ENCODE measurements at places on chromosomes 5 and 9.

- DNase-seq: no peak
These were observed 1505.2 kb upstream of the CDH9 start for GRCh38 chr5:28543473-28544098.

GRCh38 chr5:146888351-146888978 lies 9.9 kb upstream of the PPP2R2B start:
- DNase-seq: no peak

DNA sequence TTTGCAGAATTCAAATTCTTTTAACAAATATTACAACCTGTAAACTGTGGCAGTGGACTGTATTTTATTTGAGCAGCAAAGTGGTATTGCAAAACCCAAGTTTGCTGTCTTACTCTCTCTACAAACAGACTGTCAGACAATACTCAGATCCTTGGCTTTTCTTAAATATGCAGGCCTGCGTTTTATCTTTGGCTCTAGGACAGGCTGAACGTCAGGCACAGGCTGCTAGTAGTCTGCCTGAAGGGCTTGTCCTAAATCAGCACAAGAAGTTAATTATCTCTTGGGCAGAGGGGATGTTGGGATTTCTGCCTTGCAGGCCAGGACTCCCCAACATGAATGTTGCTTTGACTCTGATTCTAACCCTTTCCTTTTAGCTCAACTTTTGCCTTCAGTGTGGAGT lies 147.5 kb downstream of the SLIT3 start:
- no peak for DNase-seq

- no peak for DNase-seq
These were observed 74.3 kb upstream of the GGTA1 start for GRCh38 chr9:121573717-121574485.

DNA sequence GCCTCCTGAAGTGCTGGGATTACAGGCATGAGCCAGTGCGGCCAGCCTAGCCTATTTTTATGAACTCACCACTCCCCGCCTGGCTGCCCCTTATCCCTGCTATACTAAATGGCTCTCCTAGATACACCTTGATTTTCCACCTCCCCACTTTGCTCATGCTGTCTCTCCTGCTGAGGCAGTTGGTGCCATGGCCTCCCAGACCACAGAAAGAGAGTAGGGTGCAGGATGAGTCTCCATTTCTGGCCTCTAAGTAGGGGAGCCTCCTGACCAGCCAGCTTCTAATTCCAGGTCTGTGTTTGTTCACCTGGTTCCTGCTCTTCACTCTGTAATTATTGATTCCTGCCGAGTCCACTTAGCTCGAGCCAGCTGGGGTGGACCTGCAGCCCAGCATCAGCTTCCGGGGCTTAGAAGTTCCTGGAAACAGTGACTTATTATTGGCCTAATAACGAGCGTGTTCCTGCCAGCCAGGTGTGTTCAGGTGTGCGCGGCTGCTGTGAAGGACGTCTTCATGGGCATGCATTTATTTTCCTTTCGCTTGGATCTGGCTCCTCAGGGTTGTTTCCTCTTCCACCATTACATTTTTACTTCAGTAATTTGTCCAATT lies 34.0 kb downstream of the ZNF618 start:
- no peak for DNase-seq

- no peak for DNase-seq
These were observed 30.9 kb downstream of the RHOBTB3 start for GRCh38 chr5:95761771-95762651.

DNA sequence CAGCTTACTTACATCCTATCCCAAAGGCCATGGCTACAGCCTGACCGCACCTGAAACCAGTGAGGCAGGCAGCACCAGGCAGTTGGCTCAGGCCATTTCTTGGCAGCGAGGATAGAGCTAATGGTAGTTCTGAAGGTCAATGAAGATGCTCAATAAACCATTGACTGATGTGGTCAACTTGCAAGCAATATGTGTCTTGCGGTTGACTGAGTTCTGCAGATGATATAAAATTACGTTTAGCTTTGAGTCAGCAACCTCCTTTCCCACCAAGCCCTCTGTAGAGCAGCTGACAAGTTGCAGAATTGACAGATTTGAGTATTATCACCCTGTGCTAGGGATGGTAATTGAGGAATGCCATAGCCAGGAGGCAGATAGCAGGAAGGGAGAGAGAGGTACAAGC lies 189.0 kb upstream of the PUM3 start:
- DNase-seq: no peak

DNA sequence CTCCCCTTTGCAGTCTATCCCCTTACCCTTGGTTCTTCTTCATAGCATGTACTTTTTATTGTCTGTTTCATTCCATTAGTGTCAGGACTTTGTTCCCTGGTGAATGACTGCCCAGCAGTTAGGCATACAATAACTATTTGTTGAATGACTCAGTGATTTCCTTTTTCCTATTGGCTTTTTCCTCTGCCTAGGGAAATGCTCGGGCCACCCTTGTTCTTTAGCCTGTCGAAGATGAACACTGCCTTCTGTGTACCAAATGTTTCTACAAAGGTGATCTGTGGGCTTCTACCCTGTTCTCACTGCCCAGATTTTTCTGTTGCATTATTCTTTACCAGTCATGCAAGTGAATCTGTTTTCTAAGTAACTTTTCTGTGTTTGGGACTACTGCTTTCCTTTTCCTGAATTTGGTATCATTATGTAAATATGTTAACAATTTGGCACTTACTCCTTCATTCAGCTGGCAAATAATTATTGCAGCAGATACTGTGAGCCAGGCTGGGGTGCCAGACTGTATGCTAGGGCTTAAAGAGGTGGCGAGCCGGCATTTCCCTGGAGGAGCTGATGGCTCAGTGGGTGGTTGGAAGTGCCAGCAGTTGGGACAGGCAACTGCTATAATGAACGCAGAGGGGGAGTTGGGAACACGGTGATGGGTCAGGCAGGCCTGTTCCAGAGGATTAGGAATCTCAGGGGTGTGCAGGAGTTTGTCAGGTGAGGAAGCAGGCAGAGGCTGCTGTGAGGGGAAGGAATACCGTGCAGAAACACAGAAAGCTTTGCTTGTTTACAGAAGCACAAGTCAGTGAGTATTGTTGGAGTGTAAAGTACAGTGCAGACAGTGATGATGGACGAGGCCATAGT lies 30.6 kb downstream of the KDM4C start:
- DNase-seq: no peak

GRCh38 chr5:23675456-23675855 lies 168.0 kb downstream of the PRDM9 start:
- no peak for DNase-seq

DNA sequence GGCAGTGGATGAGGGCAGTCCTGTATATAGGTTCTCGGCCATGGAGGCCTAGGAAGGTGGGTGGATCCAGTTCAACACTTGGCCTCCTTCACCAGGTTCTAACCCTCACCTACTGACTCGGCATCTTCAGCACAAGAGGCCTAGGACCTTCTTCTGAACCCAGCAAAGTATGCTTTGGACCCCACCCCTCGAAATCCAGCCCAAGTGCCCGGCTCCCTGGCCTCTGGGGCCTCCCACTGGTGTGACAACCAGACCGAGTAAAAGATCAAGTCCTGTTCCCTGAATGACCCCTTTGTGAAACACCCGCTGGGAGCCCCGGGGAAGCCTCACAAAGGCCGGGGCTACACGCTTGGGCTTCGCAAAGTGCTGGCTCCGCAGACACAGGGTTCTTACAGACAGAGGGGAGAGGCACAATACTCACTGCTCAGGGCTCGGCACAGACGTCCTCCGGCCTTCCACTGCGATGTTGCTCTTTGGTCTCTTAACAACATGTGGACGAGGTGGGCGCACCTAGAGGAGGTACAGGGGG lies 47.0 kb downstream of the CRB2 start:
- DNase-seq: no peak
